ENCODE measurements at places on chromosomes 11 and 22.

- no peak for DNase-seq
Observed at GRCh38 chr22:38132794-38133193, 22.3 kb upstream of the BAIAP2L2 start.

GRCh38 chr22:20243537-20244249 lies 24.4 kb downstream of the RTN4R start:
- DNase-seq = no peak

GRCh38 chr11:64767344-64768299 lies 7.8 kb upstream of the PYGM start:
- DNase-seq = peak; percentile 75

DNA sequence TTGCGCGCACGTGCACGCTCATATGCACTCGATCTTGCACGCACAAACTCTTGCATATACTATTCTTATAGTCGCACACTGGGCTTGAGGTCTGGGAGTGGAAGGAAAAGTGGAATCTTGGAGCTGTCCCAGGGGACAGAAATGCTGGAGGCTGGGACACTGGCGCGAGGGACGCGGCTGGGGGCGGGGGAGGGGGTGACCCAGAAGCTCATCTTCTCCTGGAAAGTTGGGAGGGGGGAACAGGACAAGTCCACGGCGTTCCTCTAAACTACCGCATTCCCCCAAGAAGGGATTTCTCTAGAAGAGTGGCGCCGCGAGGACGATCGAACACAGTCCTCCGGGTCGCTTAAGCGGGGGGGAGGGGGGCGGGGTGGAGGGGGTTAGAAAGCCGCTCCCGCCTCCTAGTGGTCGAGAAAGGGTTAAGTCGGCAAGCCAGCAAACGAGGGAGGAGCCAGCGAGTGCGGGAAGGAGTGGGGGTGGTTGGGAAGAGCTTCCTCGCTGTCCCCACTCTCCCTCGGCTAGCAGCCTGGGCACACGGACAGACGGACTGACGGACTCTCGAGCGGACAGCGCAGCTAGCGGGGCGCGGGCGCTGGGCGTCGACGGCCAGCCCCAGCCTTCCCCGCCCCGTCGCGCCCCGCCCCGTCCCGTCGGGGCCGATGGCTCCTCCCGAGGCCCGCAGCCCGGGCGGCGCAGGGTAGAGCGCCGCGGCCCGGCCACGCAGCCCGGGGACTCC lies at the start of gene RTN4RL2:
RTN4RL2 (plus strand) TSS at position 507 of the 736 bp plus-strand sequence. CDS start 338 bp downstream, outside the sequence.
- no peak for DNase-seq

- DNase-seq = no peak
Observed at GRCh38 chr11:124886476-124886875, 11.2 kb downstream of the ROBO4 start.

DNA sequence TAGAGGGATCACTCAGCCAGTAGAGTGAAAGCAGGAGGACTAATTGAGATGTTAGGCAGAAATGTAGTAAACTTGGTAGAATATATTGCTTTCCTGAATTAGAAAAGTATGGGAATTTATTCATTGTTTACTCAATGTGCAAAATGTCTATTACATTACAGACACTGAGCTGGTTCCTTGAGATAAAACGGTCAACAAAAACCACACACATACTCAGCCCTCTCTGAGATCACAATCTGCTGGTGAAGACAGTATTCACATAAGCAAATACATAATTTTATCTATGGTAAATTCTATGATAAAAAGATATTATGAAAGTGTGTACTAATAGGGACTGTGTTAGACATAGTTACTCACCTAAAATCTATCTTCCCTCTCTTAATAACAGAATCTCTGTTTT lies 833.5 kb downstream of the KCNA4 start:
- DNase-seq = no peak

- no peak for DNase-seq
Observed at GRCh38 chr11:35009191-35009943, 92.9 kb downstream of the PDHX start.

DNA sequence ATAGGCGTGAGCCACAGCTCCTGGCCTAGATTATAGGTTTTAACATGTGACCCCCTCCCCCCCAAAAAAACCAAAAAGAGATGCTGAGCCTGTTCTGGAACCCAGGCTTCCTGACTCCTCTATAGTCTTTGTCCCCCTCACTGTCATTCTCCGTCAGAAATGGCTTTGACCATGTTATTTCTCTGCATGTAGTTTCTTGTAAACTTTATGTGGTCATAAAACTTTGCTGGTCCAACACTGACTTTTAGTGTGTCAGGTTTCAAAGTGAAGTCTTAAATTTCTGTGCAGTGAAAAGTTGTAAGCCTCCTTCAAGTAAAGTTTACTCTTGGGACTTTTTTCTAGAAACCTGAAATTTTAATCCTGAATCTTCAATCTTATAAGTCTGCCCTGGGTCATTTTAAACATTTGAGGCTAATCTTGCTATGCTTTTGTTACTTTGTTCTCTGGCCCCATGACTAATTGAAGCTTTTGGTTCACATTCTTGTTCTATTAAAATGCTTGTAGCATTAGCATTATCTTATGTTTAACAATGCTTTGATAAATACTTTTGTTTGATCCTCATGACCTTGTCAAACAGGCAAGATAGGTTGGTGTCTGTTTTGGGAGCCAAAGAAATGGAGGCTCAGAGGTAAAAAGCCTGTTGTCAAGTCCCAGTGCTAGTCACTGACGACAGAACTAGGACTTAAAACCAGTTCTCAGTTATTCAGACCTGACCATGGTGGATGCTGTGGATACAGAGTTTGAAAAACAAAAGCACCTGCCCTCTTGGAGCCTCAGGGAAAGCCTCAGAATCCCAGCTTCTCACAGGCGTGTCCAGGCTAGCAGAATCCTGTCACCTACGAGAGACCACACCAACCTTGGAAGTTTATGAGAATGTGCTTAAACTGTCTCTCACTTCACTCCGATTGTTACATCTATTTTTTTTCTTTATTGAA lies 87.7 kb upstream of the HORMAD2 start:
- no peak for DNase-seq

DNA sequence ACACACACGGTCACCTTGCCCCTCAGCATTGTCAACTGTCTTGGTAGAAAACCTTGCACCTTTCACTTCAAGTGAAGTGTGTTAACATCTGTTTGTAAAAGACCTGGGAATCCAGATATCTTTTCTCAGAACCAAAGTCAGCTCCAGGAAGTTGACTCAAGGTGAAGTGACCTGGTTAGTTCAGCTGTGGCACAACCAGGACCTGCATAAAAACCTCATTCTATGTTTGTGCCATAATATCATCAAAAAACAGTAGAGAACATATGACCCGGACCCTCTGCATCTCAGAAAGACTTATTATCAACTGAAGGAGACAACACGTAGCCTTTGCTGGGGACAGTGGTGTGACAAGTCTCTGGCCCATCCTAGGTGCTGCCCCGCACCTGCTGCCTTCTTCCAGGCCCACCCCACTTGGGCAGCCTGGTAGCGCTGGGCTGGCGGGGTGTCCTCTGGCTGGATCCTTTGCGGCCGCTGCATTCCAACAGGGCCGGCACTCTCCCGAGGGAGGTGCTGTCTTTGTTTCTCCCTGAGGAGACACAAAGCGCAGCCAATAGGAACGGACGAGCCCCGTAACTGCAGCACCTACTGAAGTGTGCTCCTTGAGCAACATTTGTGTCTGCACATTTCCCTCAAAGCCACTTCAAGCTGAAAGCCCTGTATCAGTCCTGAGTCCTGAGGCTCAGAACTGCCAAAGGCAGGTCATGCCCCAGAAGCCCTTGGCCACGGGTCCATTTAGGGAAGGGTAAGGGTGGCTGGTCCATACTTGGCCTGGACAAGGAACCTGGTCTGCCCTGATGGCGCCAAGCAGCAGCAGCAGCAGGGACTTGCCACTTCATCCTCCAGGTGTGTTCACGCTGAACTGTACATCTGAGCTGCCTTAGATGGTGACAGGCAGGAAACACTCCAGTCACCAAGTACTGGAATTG lies 25.2 kb downstream of the LRRC74B start:
- DNase-seq = no peak

- no peak for DNase-seq
Observed at GRCh38 chr11:8335186-8335585, 71.5 kb upstream of the LMO1 start.

DNA sequence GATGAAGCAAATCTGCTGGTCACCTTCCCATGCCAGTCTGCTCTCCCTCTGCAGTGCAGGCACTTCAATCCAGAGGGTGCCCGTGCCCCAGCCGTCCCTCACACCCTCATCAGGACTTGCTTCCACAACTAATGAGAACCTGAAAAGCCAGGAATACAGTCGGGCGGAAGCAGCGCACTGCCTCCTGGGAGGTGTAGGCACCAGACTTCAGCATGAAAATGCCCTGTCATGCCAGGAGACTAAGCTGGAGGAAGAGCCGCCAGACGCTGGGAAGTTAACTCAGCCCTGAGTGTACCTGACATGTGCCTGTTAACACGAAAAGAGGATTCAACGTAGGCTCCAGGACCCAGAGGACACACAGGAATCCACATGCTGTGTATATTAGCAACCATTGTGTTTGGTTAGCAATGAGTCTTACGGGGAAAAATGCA lies 40.1 kb upstream of the FLI1 start:
- DNase-seq = no peak

- no peak for DNase-seq
Observed at GRCh38 chr11:127247261-127247851, 246.8 kb upstream of the KIRREL3 start.
